ENCODE measurements at places on chromosomes 11 and 22.

- DNase-seq: no peak
Observed at GRCh38 chr22:31278626-31279326, 13.5 kb downstream of the PIK3IP1 start.

DNA sequence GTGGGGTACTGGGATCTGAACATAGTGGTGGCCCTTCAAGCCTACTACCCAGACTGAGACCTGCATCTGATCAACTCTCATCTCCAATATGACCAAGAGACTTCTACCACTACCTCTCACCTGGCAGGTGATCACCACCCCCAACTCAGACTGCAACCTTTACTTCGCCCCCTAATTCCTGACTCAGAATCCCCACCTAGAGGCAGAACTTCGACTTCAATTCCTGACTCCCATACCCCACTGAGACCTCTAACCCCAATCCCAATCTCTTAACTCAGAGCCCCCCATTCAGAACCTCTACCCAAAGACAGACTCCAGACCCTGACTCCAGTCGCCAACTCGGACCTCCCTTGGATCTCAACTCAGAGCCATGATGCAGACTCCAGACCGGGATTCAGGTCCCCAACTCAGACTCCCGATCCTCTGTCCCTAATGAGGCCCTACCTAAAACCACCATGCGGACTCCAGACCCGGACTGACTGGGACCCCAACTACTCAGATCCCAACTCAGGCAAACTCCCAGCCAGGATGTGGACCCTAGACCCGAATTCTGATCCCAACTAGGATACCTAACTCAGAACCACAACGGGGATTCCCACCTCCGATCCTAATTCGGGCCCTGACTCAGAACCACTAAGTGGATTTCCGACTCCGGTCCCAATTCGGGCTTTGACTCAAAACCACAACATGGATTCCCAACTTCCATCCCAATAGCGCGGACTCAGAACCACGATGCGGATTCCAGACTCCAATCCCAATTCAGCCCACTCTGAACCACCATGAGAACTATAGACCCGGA, 1.2 kb downstream of the KCNQ1OT1 start:
- DNase-seq: no peak

GRCh38 chr11:85755285-85755684, 55.7 kb downstream of the SYTL2 start:
- no peak for DNase-seq

- no peak for DNase-seq
Observed at GRCh38 chr11:95692526-95693260, 96.9 kb downstream of the FAM76B start.

DNA sequence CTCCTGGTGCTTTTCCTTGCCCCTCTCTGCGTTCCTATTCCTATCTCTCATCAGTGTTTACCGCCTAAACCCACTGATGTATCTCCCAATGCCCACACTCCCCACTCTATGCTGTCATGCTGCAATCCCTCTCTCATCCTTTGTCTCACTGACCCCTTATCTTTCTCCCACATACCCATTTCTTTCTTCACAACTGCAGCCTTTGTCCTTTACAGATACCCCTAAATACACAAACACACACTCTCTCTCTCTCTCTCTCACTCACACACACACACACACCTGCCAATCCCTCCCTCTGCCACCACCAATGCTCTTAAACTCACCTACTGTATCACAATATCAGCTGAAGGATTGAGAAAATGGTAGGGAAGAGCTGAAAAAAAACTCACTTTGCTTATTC, 5.3 kb upstream of the OR52B2 start:
- no peak for DNase-seq

GRCh38 chr22:44051961-44052360, 27.9 kb downstream of the PARVB start:
- no peak for DNase-seq

GRCh38 chr22:19103880-19104821, 18.1 kb downstream of the DGCR2 start:
- no peak for DNase-seq

GRCh38 chr11:33412241-33412640, 155.1 kb downstream of the HIPK3 start:
- no peak for DNase-seq

- no peak for DNase-seq
Observed at GRCh38 chr11:46553814-46554212, 40.0 kb downstream of the AMBRA1 start.

DNA sequence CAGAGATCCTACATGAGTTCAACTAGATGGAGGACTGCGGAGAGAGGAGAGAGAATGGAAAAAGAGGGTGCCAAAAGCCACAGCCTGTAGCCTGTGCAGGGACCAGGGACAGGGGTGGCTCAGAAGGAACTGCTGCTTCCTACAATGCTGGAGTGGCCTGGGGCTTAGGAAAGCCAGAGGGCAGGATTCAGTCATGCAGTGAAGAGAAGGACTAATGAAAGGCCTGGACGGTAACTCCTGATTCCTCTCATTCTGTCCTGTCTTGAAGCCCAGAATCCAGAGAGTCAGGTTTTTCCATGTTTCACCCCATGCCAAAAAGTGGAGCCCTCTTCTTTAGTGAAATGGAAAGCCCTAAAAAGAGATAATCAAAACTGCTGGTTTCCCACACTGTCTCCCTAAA, 48.4 kb upstream of the INCENP start:
- no peak for DNase-seq

DNA sequence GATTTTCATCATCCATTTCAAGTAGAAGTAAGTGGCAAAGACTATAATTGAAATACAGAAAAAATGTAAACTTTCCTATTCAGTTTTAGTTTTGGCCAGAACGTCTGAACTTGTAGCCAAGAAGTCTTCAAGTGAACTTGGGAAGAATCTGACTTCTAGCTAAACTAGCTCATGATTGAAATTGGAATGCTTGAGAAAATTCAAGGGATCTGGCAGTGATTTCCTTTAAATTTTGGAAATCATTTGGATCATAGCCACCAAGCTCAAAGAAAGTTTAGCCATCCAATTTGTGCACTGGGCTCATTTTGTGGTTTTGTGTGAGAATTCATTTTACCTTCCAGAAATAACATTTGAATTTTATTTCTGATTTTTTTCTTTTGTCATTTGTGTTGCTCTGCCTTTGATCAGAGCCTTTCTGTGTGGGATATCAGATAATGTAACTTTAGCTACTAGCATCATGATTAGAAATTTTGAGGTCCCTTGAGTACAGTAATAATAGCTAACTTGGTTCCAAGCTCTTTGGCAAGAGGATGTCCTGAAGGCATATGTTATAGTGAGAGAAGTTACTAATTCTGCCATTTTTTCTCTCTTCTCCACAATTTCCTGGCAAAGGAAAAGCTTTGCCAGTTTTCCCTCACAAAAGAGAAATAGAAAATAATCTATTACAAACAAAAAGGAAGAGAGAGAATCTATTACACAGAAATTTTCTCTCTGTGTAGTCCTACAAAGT, 2123.7 kb upstream of the RAG2 start:
- no peak for DNase-seq

- no peak for DNase-seq
Observed at GRCh38 chr11:117392001-117392690, 64.5 kb downstream of the CEP164 start.

- DNase-seq: peak; percentile 60
Observed at GRCh38 chr11:83219095-83219494, 25.6 kb downstream of the ANKRD42 start.

- DNase-seq: no peak
Observed at GRCh38 chr11:108891143-108891542, 226.3 kb downstream of the DDX10 start.

GRCh38 chr11:113778111-113778910, 1.3 kb upstream of the CLDN25 start:
- no peak for DNase-seq

DNA sequence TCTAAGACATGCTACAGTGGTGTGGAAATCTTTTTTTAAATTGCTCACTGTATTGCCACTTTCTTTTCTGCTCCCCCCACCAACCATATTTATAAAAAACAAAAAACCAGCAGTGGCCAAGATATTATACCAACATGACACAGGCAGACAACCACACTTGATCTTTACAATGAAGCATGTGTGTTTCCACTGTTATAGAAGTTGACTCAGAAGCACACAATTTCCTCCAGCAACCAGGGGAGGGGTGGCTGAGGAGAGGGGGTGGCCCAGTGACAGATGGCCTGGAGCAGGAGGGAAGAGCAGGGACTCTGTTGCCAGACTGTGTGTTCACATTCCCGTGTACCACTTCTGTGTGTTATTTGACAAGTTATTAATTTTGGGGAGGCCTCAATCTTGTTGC, 14.8 kb downstream of the CD59 start:
- DNase-seq: no peak

GRCh38 chr22:20029550-20030225, 8.8 kb downstream of the TANGO2 start:
- no peak for DNase-seq

DNA sequence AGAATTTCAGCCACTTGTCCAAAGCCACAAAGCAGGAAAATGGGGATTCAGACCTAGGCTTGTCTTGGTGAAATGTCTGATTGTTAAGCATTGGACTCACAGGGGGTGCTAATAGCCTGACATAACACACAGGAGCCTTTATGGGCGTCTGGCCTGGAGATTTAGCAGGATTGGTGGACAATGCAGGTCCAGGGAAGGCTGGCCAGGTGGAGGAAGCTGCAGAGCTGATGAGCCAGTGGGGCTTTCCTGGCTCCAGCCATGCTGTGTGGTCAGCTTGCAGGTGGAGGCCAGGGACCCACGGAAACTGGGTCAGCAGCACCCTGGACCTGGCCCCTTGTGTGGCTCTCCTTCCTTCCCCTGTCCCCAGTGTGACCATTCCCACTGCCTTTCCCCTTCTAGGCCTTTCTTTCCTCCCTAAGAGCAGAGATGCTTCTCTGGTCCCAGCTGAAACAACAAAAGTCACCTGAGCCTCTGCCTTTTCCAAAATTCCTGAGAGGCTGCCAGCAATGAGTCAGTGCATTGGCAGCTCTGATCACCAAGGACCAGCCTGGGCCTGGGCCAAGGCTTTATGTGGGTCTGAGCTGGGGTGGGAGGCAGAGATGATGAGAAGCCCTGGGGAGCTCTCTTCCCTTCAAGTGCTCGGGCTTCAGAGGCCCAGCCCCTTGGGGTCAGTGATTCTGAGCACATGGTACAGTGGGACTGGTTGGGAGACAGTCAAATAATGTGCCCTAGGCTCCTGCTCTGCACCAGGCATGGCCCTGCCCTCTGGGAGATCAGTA, 85.2 kb downstream of the CCDC81 start:
- DNase-seq: no peak

DNA sequence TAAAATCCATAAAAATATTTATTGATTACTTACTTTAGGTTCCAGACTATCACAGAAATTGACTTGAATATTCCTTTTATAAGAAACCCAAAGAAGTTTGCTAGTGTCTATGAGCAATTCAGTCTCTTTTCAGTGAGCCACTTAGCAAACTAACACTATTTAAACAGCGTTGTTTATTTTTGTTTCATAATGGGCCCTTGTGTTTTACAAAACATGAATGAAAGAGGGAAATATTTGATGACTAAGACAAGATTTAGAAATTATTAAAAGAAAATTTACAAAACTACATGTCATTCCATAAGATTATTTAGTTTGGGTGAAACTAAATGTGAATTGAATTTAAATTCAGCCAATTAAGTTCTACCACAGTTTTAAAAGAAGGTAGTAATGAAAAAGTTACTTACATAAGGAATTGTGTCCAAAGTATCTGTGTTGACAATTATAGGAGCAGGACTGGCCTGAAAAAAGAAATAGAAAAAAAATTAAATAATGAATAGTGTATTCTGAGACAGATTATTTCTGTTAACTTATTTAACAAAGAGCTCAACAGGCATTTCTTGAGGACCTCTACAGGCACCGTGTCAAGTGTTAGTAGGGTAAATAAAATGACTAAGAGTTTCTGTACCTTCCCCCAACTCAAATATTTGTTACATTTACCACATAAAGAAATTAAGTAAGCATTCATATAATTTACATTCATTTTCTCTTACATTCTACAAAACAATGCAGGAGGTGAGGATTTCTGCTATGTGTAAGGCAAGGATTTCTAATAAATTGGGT, 964.9 kb upstream of the CCDC90B start:
- no peak for DNase-seq

DNA sequence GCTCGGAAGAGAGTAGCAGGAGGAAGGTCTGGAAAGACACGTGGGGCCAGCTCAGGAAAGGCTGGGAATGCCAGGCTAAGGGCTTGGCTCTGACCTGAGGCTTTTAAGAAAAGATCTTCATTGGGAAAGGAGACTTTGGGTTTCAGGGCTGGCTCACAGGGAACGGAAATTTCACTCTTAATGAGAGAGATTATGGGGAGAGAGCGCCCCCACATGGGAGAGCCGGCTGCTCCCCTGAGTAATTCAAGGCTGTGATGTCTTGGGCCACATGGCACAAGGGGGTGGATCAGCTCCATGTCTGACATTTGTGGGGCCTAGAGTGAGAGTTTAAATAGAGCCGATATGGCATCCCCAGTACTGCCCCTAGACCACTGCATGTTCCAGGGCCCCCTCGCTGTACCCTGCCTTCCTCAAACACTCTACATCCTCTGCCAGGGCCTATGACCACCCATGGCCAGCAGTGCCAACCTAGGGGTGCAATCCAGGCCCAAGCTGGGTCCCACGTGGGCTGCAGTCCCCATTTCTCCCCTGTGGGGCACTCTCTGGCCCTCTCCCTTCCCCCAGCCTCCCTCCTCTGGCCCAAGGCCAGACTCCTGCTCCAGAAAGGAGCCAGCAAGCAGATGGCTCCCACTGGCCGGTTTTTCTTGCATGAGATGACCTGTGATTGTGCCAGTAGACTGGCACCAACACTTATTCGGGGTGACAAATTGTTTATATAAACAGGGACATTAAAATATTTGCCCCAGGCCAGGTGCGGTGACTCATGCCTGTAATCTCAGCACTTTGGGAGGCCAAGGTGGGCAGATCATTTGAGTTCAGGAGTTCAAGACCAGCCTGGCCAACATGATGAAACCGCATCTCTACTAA, 75.2 kb downstream of the ISX start:
- peak; percentile 72 for DNase-seq

GRCh38 chr11:111736621-111737443, 29.4 kb downstream of the PPP2R1B start:
- DNase-seq: no peak

- DNase-seq: peak; percentile 64
Observed at GRCh38 chr22:38569181-38569971, 607 bp downstream of the DMC1 start.

- no peak for DNase-seq
Observed at GRCh38 chr22:23071230-23072076, 1.1 kb downstream of the GNAZ start.

- peak; percentile 76 for DNase-seq
Observed at GRCh38 chr11:13486926-13487660, 8.7 kb downstream of the PTH start.

GRCh38 chr22:44895296-44896055, 114.3 kb downstream of the PHF21B start:
- no peak for DNase-seq

Measured in Karpas-422 (cell line).